ENCODE measurements at places on chromosomes 12 and 14.

DNA sequence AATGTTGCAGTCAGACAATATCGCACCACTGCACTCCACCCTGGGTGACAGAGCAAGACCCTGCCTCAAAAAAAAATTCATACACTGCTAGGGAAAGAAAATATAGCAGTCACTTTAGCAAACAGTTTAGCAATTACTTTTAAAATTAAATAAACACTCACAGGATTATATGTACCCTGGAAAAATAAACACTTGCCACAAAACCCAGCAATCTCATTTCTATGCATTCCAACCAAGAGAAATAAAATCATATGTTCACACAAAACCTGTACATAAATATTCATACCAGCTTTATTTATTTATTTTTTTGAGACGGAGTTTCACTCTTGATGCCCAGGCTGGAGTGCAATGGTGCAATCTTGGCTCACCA lies 20.2 kb downstream of the ATXN2 start:
- DNase-seq, result no peak

DNA sequence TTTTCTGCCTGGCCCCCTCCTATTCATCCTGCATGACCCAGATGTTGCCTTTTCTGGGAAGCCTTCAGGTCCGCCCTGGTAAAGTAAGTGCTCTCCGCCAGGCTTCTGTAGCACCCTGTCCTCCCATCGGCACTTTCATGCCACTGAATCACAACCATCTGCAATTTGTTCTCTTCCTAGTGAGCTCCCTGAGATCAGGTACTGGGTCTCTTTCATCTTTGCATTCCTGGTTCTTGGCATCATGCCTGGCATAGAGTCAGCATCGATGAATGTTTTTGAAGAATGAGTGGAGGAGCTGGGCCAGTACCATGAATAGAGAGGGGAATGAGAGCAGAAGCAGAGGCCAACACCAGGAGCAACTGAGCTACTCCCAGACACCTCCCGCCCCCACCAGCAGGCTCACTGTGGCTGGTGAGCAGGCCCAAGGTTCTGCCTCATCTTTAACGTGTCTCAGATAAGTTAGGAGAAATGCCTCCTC lies 13.1 kb downstream of the ZDHHC22 start:
- DNase-seq, result peak; percentile 54

- no peak for DNase-seq
Observed at GRCh38 chr12:70837026-70837425, 83.5 kb downstream of the PTPRR start.

GRCh38 chr12:131131077-131131807 lies 177.5 kb downstream of the ADGRD1 start:
- no peak for DNase-seq

DNA sequence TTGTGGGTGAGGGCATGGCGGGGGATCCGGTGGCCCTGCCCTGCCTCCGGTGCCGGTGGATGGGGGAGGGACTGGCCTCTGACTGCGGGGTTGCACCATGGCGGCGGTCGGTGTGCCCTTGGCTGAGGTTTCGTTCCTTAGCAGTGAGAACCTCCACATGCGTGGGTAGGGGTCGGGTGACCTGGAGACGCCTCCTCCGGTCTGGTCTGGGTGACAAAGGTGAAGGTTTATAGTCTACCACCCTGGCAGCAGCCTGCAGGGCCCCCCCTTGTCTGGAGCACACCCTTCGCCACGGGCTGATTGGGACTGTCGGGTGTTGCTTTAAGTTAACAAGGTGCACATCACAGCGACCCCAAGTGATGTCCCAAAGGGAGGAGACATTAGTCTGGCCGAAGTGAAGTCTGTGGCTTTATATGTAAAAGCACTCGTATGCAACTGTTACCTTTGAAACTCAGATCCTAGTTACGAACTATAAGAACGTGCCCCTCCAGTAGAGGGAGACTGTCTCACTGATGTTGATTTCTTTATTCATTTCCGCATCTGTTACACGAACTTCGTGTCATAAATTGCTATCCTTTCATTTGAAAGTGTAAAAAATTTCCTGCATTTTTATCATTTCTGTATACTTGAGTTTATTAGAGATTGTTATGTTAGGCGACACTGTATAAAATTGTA lies 74.4 kb downstream of the WDR20 start:
- no peak for DNase-seq

Data from HT1080 (cell line).